ENCODE measurements at places on chromosomes 2 and 18.

DNA sequence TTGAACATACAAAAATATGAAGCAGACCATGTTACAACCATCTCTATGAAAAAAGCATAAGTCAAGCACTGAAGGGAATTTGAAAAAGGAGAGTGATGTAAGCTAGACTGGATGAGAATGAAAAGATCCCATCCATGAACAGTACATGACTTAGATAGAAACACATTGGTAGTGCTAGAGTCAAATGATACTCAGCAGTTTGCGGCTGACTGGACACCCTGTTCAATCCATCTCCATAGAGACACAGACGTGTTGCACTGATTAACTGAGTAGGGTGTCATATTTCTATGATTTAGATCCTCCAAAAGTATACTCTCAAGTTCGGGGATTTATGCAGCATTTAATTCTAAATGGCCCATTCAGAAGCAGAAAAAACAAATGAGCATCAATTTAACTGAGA is 674.3 kb upstream of the NRXN1 start:
- DNase-seq, result no peak

- DNase-seq, result no peak
Measured at GRCh38 chr2:58497168-58497567, 256.0 kb upstream of the FANCL start.

DNA sequence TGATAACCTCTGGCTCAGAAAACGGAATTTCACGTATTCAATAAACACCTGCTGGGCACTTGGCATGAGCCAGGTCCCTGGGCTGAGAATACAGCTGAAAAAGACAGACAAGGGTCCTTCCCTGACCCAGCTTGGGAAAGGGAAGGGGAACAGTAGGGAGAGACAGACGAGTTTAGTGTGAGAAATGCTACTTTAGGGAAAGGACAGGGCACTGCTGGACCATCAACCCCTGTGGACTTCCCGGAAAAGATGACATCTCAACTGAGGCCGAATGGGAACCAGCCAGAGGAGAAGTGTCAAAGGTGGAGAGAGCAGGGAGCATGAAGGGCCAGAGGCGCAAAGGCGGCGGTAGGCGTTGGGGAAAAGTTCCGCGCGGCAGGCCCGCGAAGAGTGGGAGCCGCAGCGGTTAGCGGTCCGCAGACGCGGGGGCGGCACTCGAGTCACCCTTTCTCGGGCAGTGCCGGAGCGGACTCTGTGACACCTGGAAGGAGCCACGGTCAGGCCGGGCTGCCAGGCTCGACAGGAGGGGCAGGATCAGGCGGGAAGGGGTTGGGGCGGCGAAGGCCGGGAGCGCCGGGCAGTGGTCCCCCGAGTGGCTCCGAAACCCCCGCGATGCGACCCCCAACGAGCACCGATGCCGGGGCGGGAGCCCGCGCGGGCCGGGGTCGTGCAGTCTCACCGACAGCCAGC is 519 bp downstream of the TEX261 start:
- DNase-seq, result peak; percentile 36

DNA sequence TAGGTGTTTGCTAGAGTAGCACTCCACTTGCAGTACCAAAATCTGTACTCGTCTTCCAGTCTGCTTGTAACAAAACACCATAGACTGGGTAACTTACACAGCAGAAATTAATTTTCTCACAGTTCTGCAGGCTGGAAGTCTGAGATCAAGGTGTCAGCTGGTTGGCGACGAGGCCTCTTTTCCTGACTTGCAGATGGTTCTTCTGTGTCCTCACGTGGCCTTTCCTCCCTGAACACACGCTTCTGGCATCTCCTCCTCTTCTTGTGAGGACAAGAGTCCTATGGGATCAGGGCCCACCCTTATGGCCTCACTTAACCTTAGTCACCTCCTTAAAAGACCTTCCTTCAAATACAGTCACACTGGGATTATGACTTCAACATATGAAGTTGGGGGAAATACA is 493.5 kb upstream of the MYT1L start:
- DNase-seq, result no peak

DNA sequence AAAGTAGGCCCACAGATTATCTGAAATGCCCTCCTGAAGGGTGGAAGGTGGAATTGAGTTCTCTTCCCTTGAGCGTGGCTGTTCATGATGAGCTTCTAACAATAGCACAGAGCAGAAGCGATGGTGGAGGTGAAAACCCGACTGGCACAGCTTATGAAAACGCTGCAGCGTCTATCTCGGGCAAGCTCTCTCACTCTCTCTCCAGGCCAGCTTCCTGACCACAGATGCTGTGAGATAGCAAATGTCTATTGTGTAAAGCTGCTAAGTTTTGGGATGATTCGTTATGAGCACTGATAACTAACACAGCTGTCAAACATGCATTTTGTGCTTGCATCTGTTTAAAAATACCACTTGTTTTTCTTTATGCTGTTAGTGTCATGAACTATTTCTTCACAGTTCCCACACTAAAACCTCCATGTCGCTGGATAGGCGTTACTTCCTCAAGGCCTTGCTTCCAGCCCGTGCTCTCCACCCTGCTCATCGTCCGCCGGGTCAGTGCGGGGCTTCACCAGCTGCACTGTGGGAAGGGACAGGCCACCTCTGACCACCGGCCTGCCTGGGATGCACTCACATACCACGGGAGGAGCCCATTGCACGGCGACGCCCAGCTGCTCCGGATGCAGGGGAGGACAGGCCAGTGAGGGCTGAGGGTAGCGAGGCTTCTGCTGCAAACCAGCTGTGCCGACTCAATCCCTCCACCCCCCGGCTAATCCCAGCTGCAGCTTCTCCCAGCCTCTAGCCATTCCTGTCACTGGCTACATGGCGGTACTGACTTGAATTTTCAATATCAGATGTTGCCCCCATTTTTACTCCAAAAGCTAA is 60.0 kb upstream of the OTOS start:
- no peak for DNase-seq

GRCh38 chr2:1688161-1688560 is 56.2 kb downstream of the PXDN start:
- no peak for DNase-seq

GRCh38 chr2:38552259-38552658 is 50.5 kb downstream of the HNRNPLL start:
- no peak for DNase-seq

- no peak for DNase-seq
Measured at GRCh38 chr2:230872151-230872967, 7.6 kb downstream of the ITM2C start.

GRCh38 chr2:157305723-157306110 is 19.9 kb downstream of the ERMN start:
- no peak for DNase-seq

DNA sequence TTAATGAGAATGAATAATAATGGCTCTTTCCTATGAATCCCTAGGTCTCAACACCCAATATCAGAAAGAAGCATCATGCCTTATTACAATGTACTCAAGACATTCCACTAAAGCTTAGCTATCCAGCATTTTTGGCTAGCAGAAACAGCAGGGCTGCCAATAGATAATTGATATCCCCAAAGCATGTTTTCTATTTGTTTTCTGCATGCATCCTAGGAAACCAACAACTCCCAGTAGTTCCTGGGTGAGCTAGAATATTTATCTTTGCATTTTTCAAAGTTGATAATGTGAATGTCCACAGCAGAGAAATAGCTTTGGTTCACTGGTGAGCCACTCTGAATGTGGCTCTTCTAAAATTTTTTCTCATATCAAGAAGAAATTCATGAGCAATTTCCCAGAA is 5.8 kb upstream of the ANTXR1 start:
- no peak for DNase-seq

DNA sequence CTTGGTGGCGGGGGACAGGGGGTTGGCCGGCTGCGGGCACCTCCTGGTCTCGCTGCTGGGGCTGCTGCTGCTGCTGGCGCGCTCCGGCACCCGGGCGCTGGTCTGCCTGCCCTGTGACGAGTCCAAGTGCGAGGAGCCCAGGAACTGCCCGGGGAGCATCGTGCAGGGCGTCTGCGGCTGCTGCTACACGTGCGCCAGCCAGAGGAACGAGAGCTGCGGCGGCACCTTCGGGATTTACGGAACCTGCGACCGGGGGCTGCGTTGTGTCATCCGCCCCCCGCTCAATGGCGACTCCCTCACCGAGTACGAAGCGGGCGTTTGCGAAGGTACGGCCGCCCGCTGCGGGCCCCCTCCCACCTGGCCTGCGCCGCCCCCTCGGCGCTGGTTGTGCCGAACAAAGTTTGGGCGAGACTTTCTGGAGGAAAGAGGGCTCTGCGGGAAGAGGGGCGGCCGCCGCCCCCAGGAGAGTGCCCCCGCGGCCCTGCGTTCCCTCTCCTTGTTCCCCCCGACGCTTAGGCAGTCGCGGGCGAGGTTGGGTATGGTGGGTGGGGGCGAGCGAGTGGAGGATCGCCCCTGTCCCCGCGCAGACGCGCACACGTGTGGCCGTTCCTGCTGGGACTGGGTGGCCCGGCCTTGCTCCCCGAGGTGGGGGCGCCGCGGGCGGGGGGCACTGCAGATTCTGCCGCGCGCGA is 866 bp downstream of the CRIM1 start:
- peak; percentile 35 for DNase-seq

- DNase-seq, result no peak
Measured at GRCh38 chr2:88713408-88713807, 21.9 kb downstream of the RPIA start.

DNA sequence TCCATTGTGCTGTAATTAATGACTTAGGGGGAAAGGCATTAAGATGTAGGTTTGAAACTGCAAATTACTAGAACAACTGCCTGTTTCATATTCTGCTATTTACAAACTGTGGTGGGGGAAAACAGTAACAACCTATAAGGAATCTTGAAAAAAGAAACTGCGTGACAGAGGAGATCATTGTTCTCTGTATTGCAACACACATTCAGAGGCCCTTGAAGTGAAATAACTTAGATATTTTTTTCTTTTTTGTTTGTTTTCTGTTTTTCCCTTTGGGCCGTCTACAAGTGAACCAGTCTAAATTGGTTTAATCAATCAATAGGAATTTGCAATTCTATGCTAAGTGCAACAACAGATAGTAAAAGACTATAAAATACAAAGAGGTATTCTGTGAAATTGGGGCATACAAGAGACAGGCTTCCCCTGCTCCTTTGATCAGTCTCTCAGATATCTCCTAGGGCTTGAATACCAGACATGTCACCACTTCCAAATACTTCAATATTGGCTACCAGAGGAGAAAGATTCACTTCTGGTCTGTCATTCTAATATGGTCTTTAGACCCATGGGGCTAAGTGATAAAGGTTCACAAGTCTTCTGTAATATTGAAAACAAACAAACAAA is 2055.1 kb upstream of the CELF4 start:
- no peak for DNase-seq

DNA sequence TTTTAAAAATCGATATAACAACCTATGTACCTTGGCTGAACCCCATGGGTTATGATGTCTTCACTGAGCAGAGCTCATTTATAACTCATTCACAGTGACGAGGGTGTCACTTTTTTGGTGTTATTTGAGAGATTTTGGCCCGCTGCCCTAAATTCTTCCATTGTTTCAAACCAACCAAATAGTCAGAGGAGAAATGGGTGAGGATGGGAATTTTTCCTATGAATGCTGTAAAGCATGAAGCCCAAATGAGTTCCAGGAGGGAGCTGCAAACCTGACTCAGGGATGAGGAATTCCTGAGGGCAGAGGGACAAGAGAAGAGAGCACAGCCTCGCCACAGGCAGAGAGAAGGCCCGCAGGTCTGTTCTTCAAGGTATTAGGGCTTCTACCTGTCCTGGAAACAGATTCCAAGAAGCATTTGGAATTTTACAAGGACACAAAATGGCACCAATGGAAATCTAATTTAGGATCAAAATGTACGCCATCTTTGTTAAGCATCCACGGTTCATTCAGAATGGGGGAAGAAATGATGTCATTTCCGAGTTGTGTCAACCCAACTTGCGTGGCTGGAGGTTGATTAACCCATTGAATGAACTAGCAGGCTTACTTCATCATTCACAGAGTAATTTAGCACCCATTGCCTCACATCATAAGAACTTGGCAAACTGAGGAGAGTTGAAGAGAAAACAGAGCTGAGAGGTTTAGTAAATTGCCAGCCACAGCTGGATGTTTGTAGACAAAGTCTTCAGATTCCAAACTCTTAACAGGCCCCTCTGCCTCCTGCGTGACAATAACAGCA is 133.5 kb downstream of the LAMA3 start:
- no peak for DNase-seq

DNA sequence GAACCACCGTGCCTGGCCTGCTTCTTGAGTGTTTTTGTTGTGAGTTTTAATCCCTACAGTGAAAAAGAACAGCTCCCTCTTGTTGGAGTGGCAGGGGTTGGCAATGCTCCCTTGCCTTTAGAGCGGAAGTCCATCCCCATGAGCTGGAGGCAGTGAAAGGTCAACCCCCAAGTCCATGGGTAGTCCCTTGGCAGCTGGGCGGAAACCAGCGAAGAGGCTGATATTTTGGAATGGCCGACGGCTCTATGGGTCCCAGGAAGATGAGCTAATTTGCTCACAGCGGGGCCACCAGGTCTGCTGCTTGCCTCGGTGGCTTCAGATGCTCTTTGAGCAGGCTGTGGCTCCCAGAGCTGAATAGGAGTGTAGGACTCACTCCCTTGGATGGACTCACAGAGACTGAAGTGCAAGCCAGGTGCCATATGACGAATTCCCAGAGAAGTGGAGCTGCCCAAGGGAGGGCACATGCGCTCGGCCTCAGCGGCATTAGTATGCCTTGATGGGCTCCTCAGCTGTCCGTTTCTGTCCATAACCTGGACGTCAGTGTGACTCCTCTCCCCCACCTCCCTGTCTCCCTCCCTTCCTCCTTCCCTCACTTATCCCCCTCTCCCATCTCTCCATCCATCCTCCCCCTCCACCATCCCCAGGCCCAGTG is 25.4 kb upstream of the RHOB start:
- DNase-seq, result no peak

DNA sequence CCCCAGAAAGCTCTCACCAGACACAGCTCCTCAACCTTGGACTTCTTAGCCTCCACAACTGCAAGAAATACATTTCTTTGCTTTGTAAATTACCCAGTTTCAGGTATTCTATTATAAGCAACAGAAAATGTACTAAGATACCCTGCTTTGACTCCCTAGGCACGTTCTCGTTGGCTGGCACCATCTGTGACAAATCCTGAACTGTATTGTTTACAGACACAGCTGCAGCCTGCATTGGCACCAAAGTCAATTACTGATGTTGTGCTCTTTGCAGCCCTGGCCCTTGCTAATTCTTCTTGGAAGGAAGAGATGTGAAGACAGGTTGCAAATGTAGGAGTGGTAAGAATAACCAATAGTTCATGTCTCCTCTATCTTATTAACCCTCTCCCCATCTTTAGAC is 72.7 kb upstream of the FAM136A start:
- DNase-seq, result no peak
